AG04450 (cell line): ENCODE measurements at places on chromosomes 4 and X. TPM values are rescaled to one million over a fixed set of nuclear protein-coding genes. Genes with fewer than 3 reads are reported as not detected.

SLITRK2 gene
- not detected in 2 replicates for polyA plus RNA-seq

TRIML2 gene
- 0.06 and 0.07 TPM in 2 replicates for polyA plus RNA-seq

POU3F4 gene
- polyA plus RNA-seq = not detected in 2 replicates

CXCL6 gene
- 0.43 and 0.57 TPM in 2 replicates for polyA plus RNA-seq

NWD2 gene
- not detected in 2 replicates for polyA plus RNA-seq

- DNase-seq = no peak
Measured at GRCh38 chr4:147371661-147372060, 109.2 kb upstream of the EDNRA start.

GRCh38 chr4:149754526-149754925 lies 61.1 kb downstream of the IQCM start:
- DNase-seq = peak; percentile 8

- DNase-seq = no peak
Measured at GRCh38 chr4:83569987-83570386, 34.1 kb downstream of the GPAT3 start.

- DNase-seq = no peak
Measured at GRCh38 chr4:108219998-108220397, 51.3 kb upstream of the LEF1 start.

GRCh38 chrX:130468395-130468923 lies 66.7 kb downstream of the RBMX2 start:
- no peak for DNase-seq

GRCh38 chr4:36553029-36553428 lies 271.6 kb downstream of the DTHD1 start:
- DNase-seq = no peak

DNA sequence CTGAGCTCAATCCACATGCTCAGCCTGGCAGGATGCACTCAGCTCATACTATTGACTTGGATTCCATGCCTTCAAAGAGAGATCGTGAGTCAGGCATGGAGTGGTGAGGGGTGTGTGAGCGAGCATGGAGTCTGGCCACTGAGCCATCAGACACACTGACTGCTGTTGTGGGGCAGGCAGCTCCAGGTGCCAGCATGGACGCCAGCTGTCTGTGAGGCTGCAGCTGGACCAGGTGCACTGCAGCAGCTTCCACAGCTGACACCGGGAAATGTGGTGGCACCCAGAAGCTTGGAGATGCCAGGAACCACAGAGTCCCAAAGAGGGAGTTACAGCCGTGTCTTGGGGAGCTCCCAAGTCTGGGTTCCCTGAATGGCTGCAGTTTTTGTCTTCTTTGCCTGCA lies 1026.4 kb upstream of the ADGRL3 start:
- DNase-seq = no peak
